Central memory CD4-positive, alpha-beta T cell (primary cell): ENCODE measurements at places on chromosomes 2 and 18.

DNA sequence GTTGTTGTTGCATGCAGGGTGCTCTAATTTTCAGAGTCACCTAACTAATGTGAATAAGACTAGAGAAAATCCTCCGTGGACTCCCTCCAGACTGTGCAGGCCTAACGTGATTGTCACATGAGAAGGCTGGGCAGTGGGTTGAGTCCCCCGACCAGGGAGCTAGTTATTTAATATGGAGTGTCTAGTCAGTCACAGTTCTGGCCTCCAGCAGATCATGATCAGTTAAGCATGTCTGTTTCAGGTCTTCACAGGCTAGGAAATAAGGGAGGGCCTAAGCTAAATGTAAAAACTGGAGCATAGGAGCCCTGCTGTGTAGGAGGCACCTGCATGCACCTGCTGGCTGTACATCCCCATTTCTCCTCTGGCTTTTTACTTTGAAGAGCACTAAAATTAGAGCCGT, 86.8 kb downstream of the PRPF40A start:
- no peak for DNase-seq

- no peak for DNase-seq
Observed at GRCh38 chr2:45932278-45932975, 281.0 kb downstream of the PRKCE start.

GRCh38 chr2:38512211-38512610, 90.5 kb downstream of the HNRNPLL start:
- no peak for DNase-seq

DNA sequence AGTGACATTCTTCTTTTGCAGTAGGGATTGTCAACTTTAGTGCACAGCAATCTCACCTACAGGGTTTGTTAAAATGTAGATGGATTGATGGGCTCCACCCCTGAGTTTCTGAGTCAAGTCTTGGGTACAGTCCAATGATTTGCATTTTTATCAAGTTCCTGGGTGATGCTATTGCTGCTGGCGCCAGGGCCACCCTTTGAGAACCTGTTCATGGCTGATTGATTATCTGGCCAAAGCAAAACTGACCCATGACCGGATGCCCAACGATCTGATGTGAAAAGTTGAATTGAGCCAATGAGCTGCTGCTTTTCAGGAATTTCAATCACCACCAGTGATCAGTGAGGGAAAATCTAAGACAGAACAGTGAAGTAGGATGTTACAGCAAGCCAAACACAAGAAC, 675.3 kb downstream of the TMEM182 start:
- DNase-seq = no peak

GRCh38 chr2:220664272-220665107, 907.6 kb downstream of the EPHA4 start:
- DNase-seq = no peak

- no peak for DNase-seq
Observed at GRCh38 chr18:22169889-22170420, 566 bp downstream of the GATA6 start.

DNA sequence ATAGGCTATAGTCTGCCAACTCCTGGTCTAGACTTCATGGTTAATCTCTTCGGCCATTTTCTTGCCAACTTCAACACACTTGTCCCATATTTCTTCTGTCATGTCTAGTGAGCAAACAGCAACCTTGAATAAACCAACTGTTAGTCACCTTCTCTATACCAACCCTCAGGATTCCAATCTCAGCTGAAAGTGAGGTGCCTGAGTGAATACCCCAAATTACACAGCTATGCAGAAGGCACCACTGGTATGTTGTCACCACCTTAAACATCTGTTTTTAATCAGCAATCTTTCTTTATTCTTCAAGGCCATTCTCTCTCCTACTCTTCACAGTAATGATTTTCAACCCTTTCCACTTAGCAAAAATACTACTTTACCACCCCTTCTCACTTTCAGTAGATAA, 39.3 kb downstream of the THOC1 start:
- no peak for DNase-seq

DNA sequence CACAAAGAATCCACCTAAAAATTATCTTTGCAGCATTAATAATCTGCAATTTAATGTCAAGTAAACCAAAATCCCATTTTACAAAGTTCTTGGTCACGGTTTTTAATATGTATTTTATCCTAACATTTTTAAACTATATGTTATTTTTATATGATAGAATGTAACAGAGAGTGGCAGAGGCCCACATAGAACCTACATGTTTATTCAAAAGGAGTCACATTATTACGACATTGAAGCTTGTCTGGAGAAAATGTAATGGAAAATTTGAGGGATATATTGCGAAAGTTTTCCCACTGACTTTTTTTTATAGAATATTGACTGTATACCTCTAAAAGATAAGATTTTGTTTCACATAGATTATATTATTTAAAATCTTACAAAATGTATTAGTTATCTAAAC, 89.7 kb upstream of the COL3A1 start:
- no peak for DNase-seq

GRCh38 chr18:74982946-74983635, 225.8 kb downstream of the PTGR3 start:
- no peak for DNase-seq

- no peak for DNase-seq
Observed at GRCh38 chr18:51513517-51513916, 316.0 kb upstream of the MEX3C start.

DNA sequence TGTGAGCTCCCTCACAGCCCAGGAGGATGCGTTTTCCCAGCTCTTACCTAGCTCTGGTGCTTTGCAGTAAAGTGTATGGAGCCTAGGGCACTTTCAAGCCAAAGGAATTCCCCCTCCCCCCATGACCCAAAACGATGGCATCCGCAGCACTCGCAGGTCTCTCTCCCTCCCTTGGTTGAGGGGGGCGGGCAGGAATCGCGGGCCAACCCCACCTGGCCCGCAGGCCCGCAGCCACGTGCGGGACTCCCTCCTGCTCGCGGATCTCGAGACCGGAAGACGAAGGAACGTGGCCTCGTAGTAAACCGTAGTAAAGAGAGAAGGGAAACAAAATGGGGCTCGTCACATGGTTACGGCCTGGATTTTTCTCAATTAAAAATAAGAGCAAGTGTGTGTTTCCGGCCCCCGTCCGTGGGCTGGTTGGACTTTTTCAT, 8.5 kb downstream of the IRS1 start:
- no peak for DNase-seq

GRCh38 chr2:118687698-118688097, 159.8 kb downstream of the EN1 start:
- DNase-seq = no peak

- DNase-seq = peak; percentile 15
Observed at GRCh38 chr2:166802475-166802874, 85.8 kb upstream of the XIRP2 start.

DNA sequence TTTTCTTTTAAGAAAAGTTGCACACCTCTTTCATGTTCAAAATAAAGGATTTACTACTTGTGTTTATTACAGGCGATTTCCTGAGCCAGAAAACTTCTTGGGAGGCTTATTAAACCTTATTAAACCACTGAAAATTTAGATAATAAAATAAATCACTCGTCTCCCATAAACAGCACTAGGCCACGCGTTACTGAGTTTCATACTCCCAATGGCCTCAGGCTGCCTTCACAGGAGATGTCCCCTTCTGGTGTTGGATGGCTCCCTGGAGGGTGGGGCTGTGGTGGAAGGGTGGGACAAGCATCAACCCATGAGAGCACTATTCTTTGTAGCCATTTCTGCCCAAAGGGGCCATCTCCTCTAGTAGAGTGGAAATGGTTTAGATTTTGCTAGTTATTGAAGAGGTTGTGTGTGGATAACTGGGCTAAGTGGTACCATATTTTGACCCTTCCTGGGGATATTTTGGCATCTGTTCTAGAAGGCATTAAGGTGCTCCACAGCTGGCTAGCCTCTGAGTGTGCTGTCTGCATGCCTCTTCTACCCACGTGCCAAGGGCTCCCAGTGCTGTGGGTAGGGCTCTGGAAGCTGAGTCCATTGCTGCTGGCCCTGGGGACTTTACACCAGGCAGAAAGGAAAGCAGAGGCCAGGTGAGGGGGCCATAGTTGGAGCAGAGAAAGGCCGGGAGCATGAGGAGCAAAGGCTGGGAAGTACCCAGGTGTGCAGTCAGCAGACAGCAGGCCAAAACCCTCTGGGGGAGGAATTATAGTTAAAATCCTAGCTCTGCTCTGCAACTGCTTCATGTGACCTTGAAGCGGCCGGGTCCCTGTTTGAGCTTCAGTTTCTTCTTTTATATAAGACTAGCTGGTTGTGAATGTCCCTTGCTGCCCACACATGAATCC, 121.7 kb upstream of the SMAD2 start:
- no peak for DNase-seq

- peak; percentile 27 for DNase-seq
Observed at GRCh38 chr2:36351736-36352349, 3.7 kb upstream of the CRIM1 start.

DNA sequence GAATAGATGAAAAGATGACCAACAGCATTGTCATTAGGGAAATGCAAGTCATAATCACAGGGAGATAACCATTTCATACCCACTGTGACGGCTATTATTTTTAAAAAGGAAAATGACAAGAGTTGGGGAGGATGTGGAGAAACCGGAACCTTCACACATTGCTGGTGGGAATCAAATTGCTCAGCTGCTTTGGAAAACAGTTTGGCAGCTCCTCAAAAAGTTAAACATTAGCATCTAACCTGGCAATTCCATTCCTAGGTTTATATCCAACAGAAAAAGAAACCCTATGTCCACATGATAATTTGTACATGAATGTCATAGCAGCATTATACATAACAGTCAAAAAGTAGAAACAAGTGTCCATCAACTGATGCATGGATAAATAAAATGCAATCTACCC, 58.2 kb downstream of the KCNG3 start:
- DNase-seq = no peak

DNA sequence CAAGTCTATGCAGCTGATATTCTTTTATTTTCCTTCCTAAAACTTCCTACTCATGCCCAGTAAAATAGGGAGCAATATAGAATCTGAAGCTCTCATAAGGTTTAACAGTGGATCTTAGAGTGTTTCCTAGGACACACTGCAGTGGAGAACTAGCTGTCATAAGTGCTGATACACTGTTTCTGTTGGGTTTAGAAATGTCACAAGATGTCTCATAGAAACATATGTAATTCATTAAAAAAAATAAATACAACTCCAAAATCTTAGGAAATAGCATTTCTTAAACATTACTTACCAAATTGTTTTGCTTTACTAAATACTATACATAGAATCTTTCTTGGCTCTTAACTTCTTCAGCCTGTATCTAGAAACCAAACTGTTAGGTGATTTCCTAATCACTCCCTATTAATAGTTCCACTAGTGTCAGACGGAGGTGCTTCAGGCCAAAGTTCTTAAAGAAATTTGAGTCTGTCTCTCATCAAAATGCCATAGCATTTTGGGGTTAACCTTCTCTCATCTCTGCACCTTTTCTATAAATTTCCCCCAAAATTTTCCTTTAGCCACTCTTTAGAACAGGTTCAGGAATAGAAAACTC, 93.7 kb downstream of the CERKL start:
- DNase-seq = no peak

GRCh38 chr2:18432999-18433398, 127.5 kb downstream of the RDH14 start:
- no peak for DNase-seq

DNA sequence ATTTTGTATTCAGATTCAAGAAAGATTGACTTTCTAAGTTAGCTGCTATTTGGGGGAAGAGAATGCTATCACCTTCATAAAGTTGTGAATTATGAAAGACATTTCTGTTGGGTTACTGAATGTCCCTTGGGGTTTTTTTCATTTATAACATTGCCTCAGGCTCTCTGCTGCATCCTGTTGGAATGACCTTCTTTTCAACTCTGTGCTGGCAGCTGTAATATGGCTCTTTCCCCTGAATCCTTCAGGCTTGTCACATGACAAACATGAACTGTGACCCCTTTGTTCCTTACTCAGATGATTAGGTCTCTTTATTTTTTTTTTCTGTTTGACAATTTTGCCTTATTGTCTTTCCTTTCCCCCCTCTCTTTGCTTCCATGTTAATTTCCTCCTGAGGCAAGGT, 159.8 kb downstream of the TAF4B start:
- no peak for DNase-seq

DNA sequence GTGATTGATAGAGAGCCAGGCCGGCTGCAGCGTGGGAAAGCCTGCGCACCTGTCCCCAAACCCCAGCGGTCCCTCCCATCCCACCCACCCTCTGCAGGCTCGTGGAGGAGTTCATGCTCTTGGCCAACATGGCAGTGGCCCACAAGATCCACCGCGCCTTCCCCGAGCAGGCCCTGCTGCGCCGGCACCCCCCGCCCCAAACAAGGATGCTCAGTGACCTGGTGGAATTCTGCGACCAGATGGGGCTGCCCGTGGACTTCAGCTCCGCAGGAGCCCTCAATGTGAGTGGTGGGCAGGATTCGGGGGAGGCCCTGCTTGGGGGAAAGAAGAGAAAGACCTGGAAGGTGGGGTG, 48.9 kb upstream of the ALPP start:
- DNase-seq = no peak
